CD4-positive, alpha-beta T cell (primary cell): ENCODE measurements at places on chromosomes 5 and 9.

DNA sequence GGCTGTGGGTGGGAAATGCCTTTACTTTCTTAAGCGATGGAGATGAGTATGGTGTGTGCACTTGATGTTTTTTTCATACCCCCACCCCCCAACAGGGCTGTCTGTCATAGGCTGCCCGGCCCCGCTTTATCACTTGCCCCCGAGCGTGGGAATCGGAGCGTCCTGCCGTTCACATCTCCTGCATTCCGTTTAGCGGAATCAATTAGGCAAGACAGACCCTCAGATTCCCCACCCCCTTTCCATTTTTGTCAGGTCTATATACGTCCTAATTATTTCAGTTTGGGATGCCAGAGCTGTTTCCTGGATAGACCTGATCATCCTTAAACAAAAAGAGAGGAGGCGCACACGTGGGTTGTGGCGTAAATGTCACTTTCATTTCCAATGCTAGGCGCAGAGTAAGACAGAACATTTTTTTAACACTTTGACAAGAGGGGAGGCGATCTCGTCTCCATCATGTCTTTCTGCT, 217.2 kb downstream of the MEF2C start:
- no peak for DNase-seq

DNA sequence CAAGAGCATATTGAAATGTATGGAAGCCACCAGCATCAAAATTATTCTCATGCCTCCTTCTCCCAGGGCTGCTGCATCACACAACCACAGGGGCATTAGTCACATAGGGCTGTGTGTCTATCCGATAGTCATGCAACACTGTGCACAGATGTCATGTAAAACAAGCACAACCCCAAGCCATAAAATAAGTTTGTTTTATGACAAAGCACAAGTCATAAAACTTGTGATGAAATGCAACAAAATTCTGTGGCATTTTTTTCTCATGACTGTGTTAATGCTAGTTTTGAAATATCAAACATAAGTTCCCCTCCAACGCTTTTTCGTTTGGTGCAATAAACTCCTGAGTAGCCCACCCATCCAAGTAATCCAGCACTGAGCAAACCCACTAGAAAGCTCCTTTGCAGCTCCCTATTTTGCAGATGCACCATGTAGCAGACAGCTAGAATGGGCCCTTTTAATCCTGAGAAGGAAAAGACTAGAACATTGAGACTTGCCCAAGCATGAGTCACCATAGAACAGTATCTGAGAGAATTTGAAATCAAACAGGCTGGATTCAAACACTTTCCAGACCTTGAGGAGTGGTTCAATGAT, 93.3 kb upstream of the ZNF366 start:
- DNase-seq = no peak

- DNase-seq = no peak
Measured at GRCh38 chr5:61969347-61969746, 336.7 kb upstream of the KIF2A start.

GRCh38 chr9:3646226-3646625, 120.4 kb upstream of the RFX3 start:
- DNase-seq = no peak

GRCh38 chr5:125487231-125487630, 740.8 kb upstream of the ZNF608 start:
- DNase-seq = no peak

GRCh38 chr9:79581388-79581787, 9.6 kb downstream of the TLE4 start:
- no peak for DNase-seq

- DNase-seq = no peak
Measured at GRCh38 chr5:151449297-151449696, 1.9 kb downstream of the SLC36A1 start.

- DNase-seq = no peak
Measured at GRCh38 chr5:92969781-92970237, 611.2 kb downstream of the NR2F1-AS1 start.

DNA sequence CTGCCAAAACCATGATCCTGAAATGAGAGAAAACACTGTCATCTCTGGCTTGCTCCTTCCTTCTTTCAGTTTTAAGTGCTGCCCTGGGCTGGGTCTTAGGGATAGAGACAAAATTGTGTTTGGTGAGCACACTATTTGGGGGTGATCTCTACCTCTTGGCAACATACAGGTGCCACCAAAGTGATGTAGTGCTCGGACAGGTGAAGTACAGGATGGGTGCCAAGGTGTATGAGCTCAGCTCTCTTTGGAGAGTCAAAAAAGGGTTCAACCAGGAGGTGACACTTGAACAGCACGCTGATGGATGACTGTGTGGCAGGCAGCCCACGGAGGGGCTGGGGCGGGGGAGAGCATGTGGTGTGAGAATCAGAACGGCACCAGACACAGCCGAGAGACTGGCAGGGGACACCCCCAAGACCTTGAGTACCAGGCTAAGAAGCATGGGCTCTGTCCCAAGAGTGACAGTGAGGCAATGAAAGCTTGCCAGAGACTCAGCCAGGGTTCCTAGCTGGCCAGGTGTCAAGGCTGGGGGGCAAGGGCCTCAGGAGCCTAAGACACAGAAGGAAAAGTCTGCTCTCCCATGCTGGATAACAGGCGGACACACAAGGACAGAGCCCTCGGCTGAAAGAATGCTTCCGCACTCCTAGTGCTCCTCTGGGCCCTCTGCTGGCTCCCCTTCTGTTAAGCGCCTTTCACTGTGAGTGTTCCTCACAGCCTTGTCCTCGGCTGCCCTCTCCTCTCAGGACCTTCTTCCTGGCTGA, 2.5 kb downstream of the NHP2 start:
- no peak for DNase-seq

GRCh38 chr9:69149321-69149807, 24.7 kb upstream of the TJP2 start:
- no peak for DNase-seq

DNA sequence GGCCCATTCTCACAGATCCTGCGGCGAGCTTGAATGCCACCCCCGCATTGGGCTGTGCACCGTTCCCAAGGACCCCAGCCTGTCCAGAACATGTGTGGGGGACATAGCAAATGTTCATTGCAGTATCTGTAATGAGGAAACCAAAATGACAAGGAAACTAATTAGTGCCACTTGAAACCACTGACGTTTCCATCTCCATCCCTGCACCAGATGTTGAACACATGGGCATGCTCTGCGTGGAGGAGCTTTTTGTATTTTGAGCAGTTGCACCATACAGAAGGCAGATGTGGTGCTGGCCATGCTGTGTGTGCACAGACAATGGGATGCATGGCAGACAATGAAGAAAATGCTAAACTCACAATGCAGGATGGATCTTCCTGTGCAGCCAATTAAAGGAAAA, 437.7 kb downstream of the SEMA5A start:
- DNase-seq = no peak

DNA sequence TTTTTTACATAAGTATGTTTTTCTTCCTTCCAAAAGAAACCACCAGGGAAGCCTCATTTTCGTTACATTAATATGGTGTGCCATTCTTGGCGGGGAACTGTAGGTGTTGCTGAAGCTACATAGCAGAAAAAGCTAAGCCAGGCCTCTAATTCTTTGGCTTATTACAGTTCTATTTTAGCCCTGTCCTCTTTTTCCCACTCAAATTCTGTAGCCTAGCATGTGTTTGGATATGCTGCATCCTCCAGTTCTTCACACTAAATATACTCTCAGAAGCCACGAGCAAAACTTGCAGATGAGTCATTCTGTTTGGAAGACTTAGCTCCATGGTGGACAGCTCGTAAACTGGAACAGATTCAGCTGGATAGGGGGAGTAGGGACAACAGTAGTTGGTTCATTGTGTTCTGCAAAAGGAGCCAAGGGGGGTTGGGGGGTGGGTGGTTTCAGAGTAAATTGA, 369.4 kb downstream of the TMEM161B start:
- no peak for DNase-seq

GRCh38 chr9:86903734-86904085, 43.6 kb downstream of the GAS1 start:
- DNase-seq = no peak

DNA sequence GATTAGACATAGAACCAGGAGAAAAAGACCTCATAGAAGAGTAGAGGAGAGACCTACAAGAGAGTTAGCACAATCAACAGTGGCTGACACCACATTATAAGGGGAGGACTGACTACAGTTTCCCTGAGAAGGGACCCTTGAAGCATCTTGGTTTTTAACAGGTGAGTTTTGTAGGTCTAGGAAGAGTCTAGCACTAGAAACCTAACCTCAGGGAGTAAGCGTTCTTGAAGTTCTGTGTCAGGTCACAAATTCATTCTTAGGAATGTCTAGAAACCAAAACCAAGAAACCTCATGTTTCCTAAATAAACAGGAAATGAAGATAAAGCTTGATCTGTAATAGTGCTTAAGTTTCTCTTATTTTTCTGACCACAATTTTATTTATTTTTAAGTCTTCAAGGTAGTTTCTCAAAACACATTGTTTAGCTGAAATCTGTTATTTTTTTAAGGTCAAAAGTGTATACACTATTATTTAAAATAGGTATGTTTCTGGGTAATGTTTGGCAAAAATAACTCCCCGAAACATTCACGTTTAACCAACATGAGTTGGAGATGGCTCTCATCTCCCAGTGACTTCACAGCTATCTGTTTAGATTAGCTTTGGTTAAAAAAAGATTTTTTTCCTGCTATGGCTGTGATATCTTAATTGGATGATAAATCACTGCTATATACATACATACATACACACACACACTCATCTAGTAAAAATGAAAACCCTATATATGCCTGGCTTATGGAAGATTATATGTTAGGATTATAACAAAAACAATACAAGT, 37.1 kb downstream of the MAP3K1 start:
- DNase-seq = no peak

DNA sequence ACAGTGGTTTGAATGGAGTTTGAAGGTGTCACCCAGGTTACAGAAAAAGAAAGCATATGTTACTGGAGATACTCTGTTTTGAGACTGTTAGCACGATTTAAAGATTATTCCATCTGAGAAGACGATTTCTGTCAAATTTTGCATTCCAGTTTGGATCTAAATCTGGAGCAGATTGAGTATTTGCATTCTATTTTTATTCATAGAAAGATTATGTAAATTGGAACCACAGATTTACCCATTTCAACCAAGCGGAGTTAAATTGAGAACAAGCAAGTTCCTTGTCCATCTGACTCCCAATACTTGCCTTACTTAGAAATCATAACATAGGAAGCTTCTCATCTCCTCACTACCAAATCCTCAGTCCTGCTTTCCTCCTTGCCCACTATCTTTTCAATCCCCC, 255.7 kb downstream of the CHSY3 start:
- DNase-seq = no peak

DNA sequence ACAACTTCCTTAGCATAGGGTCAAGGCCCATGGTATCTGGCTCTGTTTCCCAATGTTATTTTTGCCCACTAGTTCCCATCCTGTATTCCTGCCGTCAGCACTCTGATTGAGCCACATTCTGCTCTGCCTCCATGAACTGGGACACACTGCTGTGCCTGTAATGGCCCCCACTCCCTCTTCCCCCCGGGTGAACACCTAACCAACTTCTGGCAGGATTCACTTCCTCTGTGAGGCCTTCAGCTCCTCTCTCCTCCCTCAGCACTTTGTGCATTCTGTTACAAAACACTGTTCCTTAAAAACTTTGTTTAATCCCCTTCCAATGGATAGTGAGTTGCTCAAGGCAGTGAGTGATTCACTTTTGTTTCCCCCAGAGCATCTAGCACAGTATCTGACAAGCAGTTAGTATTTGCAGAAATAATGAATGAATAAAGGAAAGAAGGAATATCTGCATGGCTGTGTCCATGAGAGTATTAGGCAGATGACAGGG, 183.6 kb downstream of the EFNA5 start:
- no peak for DNase-seq

GRCh38 chr9:5375091-5375490, 35.4 kb upstream of the RLN1 start:
- no peak for DNase-seq

GRCh38 chr5:177607452-177608192, 7.7 kb downstream of the B4GALT7 start:
- DNase-seq = peak; percentile 37

DNA sequence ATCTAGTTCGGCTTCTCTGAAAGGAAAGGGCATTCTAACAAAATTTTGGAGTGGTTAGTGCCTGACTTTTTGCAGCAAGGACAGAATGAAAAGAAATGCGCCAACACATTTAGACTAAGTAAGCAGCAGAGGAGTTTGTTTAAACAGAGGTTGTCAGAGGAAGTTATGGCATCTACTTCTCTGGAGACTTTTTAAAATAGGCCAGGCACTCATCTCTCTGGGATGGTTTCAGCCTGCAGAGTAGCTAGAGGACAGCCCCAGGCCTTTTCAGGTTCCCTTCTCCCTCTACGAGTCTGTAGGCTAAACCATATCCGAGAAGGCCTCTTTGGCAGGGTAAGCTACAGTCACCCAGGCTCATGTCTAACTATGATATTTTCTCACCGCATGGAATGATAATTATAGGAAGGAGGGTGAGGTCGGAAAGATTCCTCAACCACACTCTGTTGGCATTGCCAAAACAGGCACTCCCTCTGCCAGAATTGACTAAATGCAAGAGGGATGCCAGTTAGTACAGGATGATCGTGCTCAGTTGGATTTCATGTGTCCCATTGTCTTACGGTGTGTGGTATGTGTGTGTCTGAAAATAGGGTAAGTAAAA, 1.4 kb upstream of the CTXN3 start:
- DNase-seq = no peak

GRCh38 chr5:36739751-36740221, 133.4 kb downstream of the SLC1A3 start:
- DNase-seq = peak; percentile 67

DNA sequence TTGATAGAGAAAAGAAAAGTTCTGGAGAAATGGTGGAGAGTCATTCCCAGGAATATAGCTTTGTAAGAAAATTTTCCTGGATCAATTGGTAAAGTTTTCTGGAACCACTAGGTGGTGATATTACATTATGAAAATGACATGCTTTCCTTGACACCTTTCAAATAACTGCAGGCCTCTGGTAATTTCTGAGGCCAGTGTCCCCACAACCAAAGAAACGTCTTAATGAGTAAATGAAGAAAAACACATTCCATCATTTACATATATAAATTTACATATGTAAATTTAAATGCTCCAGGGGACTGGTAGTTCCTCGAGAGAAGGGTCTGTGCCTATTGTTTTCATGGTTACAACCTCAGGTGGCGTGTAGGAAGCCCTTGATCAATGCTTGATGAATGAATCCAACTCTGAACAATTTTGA, 17.2 kb upstream of the RGS3 start:
- no peak for DNase-seq

DNA sequence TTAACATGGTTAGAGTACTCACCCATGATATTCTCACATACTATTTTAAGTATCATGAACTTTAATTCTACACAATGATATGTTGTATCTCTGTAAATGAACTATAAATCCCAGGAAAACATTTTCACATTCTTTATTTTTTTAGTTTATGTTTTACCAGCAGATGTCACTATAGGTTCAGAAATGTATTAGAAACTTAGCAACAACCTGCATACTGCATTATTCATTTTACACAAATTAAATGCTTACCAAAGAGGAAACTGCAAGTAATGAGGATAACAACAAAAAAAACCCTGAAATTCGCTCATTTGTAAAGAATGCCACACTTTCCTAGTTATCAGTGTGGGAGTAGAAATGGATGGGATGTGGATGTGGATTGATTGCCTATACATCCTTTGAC, 217.5 kb upstream of the OTULINL start:
- peak; percentile 42 for DNase-seq

- no peak for DNase-seq
Measured at GRCh38 chr5:107341376-107342084, 329.2 kb downstream of the EFNA5 start.
